Right lobe of liver (tissue), 6 donors: ENCODE measurements at places on chromosomes 4 and X. TPM values are rescaled to one million over a fixed set of nuclear protein-coding genes. Genes with fewer than 3 reads are reported as not detected.
A peak's percentile ranks its signal among the peaks of the same experiment; 100 is the strongest.

The KLB gene
- 54.5 TPM for total RNA-seq

The RHOXF1 gene
- total RNA-seq, result 0.62 TPM

DNA sequence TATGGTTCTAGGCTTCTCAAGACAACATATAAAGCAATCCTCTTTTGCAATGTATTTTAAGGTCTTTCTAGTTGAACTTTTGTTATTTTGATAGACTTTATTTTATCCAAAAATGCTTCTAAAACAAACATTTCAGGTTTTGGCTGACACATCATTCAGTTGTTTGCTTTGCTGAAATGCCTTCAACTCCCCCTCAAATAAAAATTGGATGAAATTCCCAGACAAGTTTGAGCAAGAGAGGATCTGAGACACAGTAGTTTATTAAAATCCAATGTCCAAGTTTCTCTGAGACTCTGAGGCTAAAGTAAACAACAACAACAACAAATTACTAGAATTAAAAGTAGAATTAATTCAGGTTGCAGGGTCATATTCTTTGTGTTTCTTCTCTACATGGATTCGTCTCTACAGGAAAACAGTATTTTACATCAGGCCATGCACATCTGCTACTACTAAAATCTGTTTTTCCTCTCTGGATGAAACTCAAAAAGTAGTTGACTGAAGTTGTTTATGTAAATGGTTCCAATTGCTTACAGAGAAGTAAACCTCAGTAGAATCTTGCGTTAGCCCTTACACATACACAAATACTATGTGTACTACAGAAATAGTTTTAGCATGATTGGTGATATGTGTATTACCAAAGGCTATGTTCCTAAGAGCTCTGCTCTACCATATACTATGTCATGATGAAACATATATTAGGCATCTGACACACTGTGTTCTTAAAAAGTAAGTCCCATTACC, 64.9 kb downstream of the PRSS12 start:
- H3K4me1 ChIP-seq, result peaks cover 5% of the 10 kb centered on the region
- H3K27me3 ChIP-seq, result no peaks in the 10 kb centered on the region

GRCh38 chr4:84239278-84239845, 259.7 kb downstream of the NKX6-1 start:
- no peaks in the 10 kb centered on the region for H3K36me3 ChIP-seq
- H3K27me3 ChIP-seq, result no peaks in the 10 kb centered on the region
- no peak overlapping the region for H3K27ac ChIP-seq
- H3K4me3 ChIP-seq, result no peak overlapping the region
- H3K4me1 ChIP-seq, result no peaks in the 10 kb centered on the region

GRCh38 chr4:42310358-42310757, 86.9 kb upstream of the SHISA3 start:
- H3K27ac ChIP-seq, result no peak overlapping the region
- DNase-seq, result no peak
- no peaks in the 10 kb centered on the region for H3K27me3 ChIP-seq
- no peak overlapping the region for H3K4me3 ChIP-seq

The BEND4 gene
- total RNA-seq, result 0.07 TPM

The GATA1 gene
- total RNA-seq, result not detected

GRCh38 chrX:55135171-55135570, 46.4 kb downstream of the PAGE2 start:
- H3K4me3 ChIP-seq, result no peak overlapping the region
- no peaks in the 10 kb centered on the region for H3K4me1 ChIP-seq
- no peaks in the 10 kb centered on the region for H3K36me3 ChIP-seq
- peak; percentile 42 for DNase-seq
- H3K27me3 ChIP-seq, result no peaks in the 10 kb centered on the region

GRCh38 chr4:53576071-53576617, 15.1 kb downstream of the LNX1 start:
- no peaks in the 10 kb centered on the region for H3K36me3 ChIP-seq
- peaks cover 14% of the 10 kb centered on the region for H3K4me1 ChIP-seq
- H3K4me3 ChIP-seq, result no peak overlapping the region

DNA sequence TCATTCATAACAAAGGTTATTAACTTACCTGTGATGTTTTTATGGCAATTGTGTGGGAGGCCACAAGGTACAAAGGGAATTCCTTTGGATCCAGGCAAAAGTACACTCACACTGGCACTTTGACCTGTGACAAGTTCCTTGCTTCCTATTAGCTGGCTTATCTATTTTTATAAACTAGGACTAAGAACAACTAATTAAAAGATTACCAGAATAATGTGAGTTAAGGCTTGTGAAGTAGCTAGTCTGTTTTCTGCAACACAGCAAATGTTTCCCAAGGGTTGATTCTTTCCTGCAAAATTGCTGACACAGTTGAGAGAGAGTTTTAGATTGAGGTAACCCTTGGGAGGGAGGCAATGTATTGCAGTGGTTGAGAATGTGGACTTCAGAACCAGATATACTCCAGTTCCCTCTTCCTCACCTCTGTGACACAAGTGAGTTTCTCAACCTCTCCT, 107.9 kb downstream of the CPEB2 start:
- H3K27ac ChIP-seq, result peak overlapping the region; percentile 70
- no peaks in the 10 kb centered on the region for H3K4me1 ChIP-seq
- H3K27me3 ChIP-seq, result no peaks in the 10 kb centered on the region
- no peaks in the 10 kb centered on the region for H3K36me3 ChIP-seq

The ATOH1 gene
- total RNA-seq, result not detected

GRCh38 chr4:46524751-46525150, 134.8 kb upstream of the GABRA2 start:
- H3K27me3 ChIP-seq, result no peaks in the 10 kb centered on the region
- no peak overlapping the region for H3K27ac ChIP-seq
- no peaks in the 10 kb centered on the region for H3K36me3 ChIP-seq

GRCh38 chrX:103674531-103675454, 11.7 kb downstream of the MORF4L2 start:
- no peak for DNase-seq
- peaks cover 3% of the 10 kb centered on the region for H3K27me3 ChIP-seq
- no peak overlapping the region for H3K27ac ChIP-seq
- no peak overlapping the region for H3K4me3 ChIP-seq

The RAI2 gene
- 2.4 TPM for total RNA-seq

DNA sequence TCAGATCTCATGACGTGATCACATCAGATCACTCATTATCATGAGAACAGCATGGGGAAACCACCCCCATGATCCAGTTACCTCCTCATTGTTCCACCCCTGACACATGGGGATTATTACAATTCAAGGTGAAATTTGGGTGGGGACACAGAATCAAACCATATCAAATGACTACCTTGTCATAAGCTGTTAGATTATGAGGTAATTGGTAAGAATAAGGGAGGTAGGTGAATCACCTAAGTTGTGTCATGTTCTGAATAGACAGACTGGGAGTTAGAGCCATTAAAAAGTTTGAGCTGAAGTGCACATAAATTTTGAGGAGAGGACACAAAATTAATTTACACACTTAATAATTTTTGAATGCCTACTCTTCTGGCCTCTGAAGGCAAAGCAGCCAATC, 24.7 kb downstream of the SLC9B1 start:
- no peak overlapping the region for H3K27ac ChIP-seq
- H3K36me3 ChIP-seq, result no peaks in the 10 kb centered on the region
- H3K4me1 ChIP-seq, result no peaks in the 10 kb centered on the region
- H3K4me3 ChIP-seq, result no peak overlapping the region
- H3K27me3 ChIP-seq, result no peaks in the 10 kb centered on the region
- no peak for DNase-seq
